ENCODE measurements at places on chromosomes 7 and 10.

DNA sequence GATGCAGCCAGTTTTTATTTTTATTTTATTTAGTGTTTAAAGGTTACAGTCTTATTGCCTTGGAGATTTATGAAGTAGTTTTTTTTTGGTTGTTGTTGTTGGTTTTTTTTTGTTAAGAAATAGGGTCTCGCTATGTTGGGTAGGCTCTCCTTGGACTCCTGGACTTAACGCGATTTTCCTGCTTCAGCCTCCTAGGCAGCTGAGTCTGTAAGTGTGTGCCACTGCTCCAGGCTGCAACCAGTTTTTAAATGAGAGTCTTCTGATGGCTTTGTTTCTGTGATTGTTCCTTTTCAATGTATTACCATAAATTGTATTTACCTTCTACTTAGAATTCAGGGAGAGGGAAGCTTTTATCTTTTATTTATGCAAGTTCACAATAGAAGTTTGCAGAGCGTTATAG, 62.8 kb downstream of the BICC1 start:
- DNase-seq, result no peak

GRCh38 chr10:78028438-78029268, 662 bp downstream of the POLR3A start:
- DNase-seq, result no peak

DNA sequence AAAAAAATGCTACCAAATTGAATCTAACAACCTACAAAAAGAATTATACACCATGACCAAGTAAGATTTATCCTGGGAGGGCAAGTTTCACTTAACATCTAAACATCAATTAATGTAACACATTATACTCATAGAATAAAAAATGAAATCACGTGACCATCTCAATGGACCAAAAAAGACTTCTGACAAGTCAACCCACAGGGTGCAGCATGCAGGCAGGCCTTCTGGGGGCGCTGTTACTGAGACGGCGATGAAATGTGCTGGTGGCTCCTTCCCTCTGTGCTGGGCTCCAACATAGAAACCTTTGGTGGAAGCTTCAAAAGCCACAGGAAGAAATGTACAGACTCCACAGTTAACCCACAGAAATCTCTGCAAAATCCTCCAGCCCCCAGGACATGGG, 103.1 kb downstream of the INHBA start:
- DNase-seq, result no peak

GRCh38 chr10:67308912-67309311, 383.1 kb downstream of the LRRTM3 start:
- no peak for DNase-seq

- no peak for DNase-seq
Measured at GRCh38 chr7:44994877-44995554, 5.0 kb upstream of the CCM2 start.

GRCh38 chr10:124647421-124648130, 96.6 kb downstream of the FAM53B start:
- DNase-seq, result peak; percentile 38

- no peak for DNase-seq
Measured at GRCh38 chr7:149856583-149856982, 17.2 kb upstream of the ATP6V0E2 start.

- DNase-seq, result no peak
Measured at GRCh38 chr10:3494131-3494837, 290.7 kb downstream of the KLF6 start.

DNA sequence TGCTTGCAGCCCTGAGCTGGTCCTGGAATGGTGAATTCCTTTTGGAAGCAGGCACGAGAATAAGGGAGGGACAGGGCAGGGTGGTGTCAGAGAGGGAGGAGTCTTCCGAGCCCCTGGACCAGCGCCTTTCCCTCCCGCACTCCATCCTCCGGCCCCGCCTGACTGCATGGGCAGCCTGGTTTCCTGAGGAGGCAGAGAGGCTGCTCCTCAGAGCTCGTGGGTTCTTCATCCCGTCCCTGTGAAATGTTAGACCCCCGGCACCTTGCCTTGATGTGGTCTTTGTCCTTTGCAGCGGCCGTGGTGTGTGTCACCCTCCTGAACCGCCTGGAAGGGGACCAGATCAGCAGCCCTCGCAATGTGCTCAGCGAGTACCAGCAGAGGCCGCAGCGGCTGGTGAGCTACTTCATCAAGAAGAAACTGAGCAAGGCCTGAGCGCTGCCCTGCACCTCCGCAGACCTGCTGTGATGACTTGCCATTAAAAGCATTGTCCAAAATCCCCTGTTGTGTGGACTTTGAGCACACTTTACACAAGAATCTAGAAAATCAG, 18.9 kb downstream of the UPP1 start:
- DNase-seq, result no peak

- DNase-seq, result no peak
Measured at GRCh38 chr10:85607043-85607695, 759.4 kb downstream of the GRID1 start.

DNA sequence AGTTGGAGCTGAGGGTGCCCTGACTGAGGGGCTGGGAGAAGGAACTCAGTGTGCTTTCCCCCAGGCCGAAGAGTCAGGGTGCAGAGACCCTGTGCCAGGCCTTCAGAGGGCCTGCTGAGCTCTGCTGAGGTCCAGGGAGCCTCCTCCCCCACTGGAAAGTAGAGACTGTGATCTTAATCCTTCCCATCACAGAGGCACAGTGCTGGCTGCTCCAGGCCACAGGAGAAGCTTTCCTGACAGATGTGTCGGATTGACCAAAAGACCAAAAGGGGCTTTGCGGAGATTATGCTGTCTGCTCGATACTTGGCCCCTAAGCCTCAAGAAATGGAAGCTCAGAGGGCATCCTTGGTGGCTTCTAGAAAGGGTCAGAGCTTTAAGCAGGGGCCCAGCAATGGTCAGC, 32.9 kb upstream of the BTRC start:
- no peak for DNase-seq

DNA sequence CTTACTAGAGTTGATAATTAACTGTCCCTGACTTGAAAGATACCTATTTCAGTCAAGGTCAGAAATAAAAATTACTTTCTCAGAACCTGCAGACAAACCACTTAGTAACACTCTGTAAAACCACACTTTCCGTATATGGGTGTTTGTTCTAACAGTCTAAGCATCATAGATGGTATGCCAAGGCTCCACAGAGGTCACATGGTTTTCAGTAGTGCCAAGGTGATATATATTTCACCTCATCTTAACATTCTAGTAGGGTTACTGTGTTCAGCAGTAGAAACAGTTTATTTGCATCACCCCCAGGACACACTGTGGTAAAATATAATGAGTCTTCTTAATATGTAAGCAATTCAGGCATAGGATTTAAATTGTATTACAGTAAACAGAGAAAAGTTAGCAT, 61.5 kb downstream of the KCND2 start:
- DNase-seq, result no peak

DNA sequence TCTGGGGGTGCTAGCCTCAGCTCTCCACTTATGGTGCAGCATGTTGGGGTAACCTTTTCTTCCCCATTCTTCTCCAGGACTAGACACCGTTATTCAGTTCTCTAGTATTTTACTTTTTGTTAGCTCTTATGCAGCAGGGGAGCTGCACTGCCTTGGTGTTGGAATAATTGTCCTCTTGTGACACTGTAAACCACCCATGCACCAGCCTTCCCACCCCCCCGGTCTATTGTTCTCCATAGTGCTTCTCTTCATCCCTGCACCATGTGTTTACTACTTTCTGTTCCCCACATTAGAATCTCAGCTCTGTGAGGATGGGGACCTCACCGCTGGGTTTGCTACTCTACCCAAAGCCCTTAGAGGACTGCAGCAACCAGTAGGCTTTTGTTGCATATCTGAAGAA, 230.7 kb downstream of the RPS24 start:
- no peak for DNase-seq

- no peak for DNase-seq
Measured at GRCh38 chr7:2066251-2066919, 166.4 kb downstream of the MAD1L1 start.

GRCh38 chr10:114852197-114852596, 30.6 kb downstream of the FHIP2A start:
- DNase-seq, result no peak

DNA sequence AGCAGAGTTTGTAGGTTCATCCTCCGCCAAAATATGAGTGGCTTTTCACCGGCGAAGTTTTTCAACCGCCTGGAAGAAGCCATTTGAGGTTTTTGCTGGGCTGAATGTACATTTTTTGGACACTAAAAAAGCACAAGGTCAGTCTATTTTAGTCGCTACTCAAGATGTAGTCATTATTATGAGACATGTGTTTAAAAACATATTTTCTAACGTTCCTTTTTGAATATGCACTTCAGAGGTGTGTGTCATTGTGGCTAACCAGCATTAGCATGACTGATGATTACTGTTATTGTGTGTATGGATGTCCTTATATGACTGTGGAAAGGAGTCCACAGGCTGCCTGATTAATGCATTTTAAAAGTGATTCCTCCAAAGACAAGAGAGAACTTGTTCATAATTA, 605.4 kb downstream of the INHBA start:
- no peak for DNase-seq

- DNase-seq, result no peak
Measured at GRCh38 chr7:151597541-151598444, 78.1 kb upstream of the RHEB start.

DNA sequence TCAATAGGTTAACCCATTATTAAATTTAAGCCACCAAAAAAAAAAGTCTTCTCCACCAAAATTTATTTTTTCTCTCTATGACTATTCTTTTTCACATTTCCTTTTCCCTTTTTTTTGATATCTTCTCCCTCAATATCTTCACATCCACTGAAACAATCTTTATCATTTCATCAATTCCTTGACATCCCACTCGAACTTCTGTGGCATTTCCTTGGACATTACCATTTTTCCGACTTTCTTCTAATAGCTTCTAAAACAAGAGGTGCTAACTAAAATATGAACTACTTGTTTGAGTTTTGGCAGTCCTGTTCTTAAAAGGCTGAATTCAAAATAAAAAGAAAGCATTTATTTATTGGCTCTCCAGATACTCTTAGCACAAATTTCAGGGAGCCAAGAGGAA, 684 bp upstream of the CTNNA3 start:
- DNase-seq, result no peak

GRCh38 chr10:97096261-97097083, 89.3 kb downstream of the SLIT1 start:
- no peak for DNase-seq

GRCh38 chr7:27143023-27143949, at the start of gene HOXA5:
Gene HOXA5 (minus strand): TSS chr7:27143681. CDS start chr7:27143607, 74 bp downstream.
- no peak for DNase-seq

- DNase-seq, result no peak
Measured at GRCh38 chr10:17238445-17239291, 10.6 kb downstream of the VIM start.

DNA sequence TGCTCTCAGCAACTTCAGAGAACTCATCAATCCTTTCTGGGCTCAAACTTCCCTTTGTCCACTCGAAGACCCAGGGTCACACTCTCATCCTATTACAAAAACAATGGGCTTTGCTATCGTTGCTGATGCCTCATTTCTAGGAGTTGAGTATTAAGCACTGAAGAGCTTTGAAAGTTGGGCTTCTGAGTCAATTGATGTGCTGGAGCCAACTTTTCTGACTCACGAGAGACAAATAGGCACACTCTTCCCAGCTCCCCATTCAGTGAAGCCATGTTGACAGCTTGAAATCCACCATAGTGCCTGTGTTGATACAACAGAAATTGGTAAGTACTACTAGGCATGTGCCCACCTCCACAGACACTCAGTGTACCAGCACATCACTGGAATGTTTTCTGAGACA, 97.5 kb upstream of the PRSS58 start:
- DNase-seq, result no peak

GRCh38 chr7:33554576-33554975, 350.8 kb upstream of the BMPER start:
- no peak for DNase-seq

GRCh38 chr10:8150401-8150905, 96.0 kb downstream of the GATA3 start:
- DNase-seq, result no peak

DNA sequence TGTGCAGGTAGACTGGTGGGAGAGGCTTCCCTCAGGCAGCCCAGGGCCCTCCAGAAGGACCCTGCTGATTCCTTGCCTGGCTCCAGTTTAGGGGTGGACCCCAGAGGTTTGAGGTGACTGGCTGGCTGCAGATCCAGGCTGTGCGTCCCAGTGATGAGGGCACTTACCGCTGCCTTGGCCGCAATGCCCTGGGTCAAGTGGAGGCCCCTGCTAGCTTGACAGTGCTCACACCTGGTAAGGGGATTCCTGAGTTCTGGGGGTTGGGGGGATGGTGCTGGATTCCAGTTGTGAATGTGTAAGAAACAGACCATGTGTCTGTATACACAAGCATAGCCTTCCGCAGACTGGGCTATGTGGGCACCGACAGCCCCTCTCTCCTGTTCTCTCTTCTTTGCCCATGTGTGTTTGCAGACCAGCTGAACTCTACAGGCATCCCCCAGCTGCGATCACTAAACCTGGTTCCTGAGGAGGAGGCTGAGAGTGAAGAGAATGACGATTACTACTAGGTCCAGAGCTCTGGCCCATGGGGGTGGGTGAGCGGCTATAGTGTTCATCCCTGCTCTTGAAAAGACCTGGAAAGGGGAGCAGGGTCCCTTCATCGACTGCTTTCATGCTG, 2.7 kb downstream of the KAZALD1 start:
- no peak for DNase-seq

GRCh38 chr10:115979576-115979975, 293.4 kb downstream of the GFRA1 start:
- no peak for DNase-seq

- DNase-seq, result no peak
Measured at GRCh38 chr10:69321865-69322264, 43.6 kb downstream of the HK1 start.

GRCh38 chr7:77329466-77330168, 86.5 kb downstream of the GSAP start:
- DNase-seq, result no peak

- DNase-seq, result no peak
Measured at GRCh38 chr7:82715344-82715743, 271.8 kb upstream of the CACNA2D1 start.
